Body of pancreas (tissue), 4 donors: ENCODE measurements at places on chromosomes 4 and X. TPM values are rescaled to one million over a fixed set of nuclear protein-coding genes. Genes with fewer than 3 reads are reported as not detected.

GRCh38 chr4:73345399-73345975, 58.6 kb upstream of the ALB start:
- H3K27ac ChIP-seq = no peak overlapping the region
- H3K4me1 ChIP-seq = peaks cover 37% of the 10 kb centered on the region
- H3K36me3 ChIP-seq = no peaks in the 10 kb centered on the region
- no peak overlapping the region for H3K4me3 ChIP-seq
- DNase-seq = no peak
- H3K27me3 ChIP-seq = no peaks in the 10 kb centered on the region

- no peak overlapping the region for H3K27ac ChIP-seq
- H3K36me3 ChIP-seq = no peaks in the 10 kb centered on the region
- H3K27me3 ChIP-seq = no peaks in the 10 kb centered on the region
- H3K4me1 ChIP-seq = no peaks in the 10 kb centered on the region
- no peak for DNase-seq
Observed at GRCh38 chrX:123171781-123172180, 12.3 kb upstream of the GRIA3 start.

DNA sequence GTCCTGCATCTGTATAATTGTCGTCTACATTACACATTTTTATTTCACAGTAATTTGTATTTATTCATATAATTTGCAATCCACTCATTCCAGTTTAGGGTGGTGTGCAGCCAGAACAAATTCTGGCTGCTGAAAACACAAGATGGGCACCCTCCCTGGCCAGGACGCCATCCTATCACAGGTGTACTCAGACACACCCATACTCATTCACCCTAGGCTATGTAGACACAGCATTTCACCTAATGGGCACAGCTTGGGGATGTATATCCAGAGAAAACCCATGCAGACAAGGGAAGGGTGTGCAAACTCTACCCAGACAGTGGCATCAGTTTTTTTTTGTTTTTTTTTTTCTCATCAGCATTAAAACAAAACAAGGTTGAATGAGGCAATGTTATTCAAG, 73.1 kb downstream of the HMGB2 start:
- no peak overlapping the region for H3K4me3 ChIP-seq
- no peak overlapping the region for H3K27ac ChIP-seq
- no peaks in the 10 kb centered on the region for H3K27me3 ChIP-seq
- no peaks in the 10 kb centered on the region for H3K36me3 ChIP-seq

- H3K27me3 ChIP-seq = no peaks in the 10 kb centered on the region
- no peak overlapping the region for H3K4me3 ChIP-seq
- no peaks in the 10 kb centered on the region for H3K36me3 ChIP-seq
- no peak overlapping the region for H3K27ac ChIP-seq
Observed at GRCh38 chr4:65918212-65918611, 247.9 kb upstream of the EPHA5 start.

DNA sequence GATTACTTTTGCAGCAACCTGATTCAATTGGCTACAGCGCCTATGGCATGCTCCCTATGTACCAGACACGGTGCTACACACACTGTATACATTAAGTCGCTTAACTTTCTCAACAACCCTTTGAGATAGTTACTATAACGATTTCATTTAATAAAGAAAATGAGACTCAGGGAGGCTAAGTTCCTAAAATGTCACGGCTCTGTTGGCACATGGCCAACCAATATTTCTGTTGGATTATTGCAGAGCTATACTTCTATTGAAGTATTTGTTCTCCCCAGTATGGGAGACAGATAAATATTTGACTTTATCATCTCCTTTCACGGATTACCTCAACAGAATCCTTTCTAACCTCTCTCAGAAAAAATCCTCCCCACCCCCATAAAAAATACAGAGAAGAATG, 25.3 kb downstream of the CLNK start:
- no peak overlapping the region for H3K27ac ChIP-seq
- H3K4me3 ChIP-seq = no peak overlapping the region
- no peaks in the 10 kb centered on the region for H3K27me3 ChIP-seq
- peaks cover 11% of the 10 kb centered on the region for H3K4me1 ChIP-seq

- no peaks in the 10 kb centered on the region for H3K4me1 ChIP-seq
- no peaks in the 10 kb centered on the region for H3K36me3 ChIP-seq
- DNase-seq = no peak
- H3K4me3 ChIP-seq = no peak overlapping the region
- no peaks in the 10 kb centered on the region for H3K27me3 ChIP-seq
Observed at GRCh38 chrX:11196476-11196875, 85.3 kb downstream of the HCCS start.

GRCh38 chr4:69859140-69859685, 732 bp downstream of the SULT1E1 start:
- no peak for DNase-seq
- no peaks in the 10 kb centered on the region for H3K27me3 ChIP-seq
- peaks cover 15% of the 10 kb centered on the region for H3K4me1 ChIP-seq
- H3K36me3 ChIP-seq = no peaks in the 10 kb centered on the region
- no peak overlapping the region for H3K4me3 ChIP-seq
- H3K27ac ChIP-seq = no peak overlapping the region

GRCh38 chrX:54798137-54798536, at the start of gene ITIH6:
Gene ITIH6, minus strand, starts transcription at chrX:54798255. Its CDS starts 45 bp downstream, at chrX:54798210.
- no peak within 1 kb of the TSS for H3K4me3 ChIP-seq
- H3K27ac ChIP-seq = no peak within 1 kb of the TSS
- DNase-seq = no peak
- no peaks in the 10 kb centered on the region for H3K36me3 ChIP-seq
- H3K27me3 ChIP-seq = no peaks in the 10 kb centered on the region

DNA sequence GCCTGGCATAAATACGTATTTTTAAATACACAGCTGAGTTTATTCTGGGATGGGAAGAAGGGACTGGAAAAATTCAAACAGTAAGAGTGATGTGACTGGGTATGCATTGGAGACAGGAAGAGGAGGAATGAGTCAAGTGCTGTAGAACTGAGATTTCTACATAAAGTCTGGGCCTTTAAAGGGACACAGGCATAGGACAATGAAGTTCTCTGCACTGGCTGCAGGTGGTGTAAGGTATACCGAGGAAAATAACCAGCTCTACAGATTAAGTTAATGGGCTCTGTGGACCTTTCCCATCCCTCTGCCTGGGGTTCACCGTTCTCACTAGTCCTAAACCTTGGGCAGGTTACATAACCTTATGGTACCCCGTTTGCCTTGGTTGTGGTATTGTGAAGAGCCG, 68.7 kb downstream of the DHX15 start:
- peaks cover 29% of the 10 kb centered on the region for H3K4me1 ChIP-seq
- no peak for DNase-seq
- H3K27me3 ChIP-seq = no peaks in the 10 kb centered on the region
- no peaks in the 10 kb centered on the region for H3K36me3 ChIP-seq

DNA sequence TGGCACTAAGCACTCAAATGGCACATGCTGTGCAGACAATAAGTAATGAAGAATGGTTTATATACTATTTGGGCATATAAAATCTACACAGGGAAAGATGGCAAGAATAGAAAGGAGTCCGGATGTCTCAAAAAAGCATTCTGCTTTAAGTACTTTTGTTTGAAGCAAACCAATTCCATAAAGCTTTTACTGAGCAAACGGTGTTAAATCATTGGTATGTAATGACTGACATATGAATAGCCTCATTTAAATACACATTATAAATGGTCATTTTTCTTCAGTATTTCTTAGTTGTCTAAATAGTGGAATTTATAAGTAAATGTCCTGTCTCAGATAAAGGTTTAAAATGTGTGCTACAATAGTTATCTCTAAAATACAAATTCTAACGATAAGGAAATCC, 6.0 kb downstream of the FBXO8 start:
- H3K36me3 ChIP-seq = no peaks in the 10 kb centered on the region
- H3K27me3 ChIP-seq = no peaks in the 10 kb centered on the region
- H3K27ac ChIP-seq = no peak overlapping the region
- no peak overlapping the region for H3K4me3 ChIP-seq
- H3K4me1 ChIP-seq = peaks cover 11% of the 10 kb centered on the region

GRCh38 chrX:10901290-10901633, 209.9 kb upstream of the HCCS start:
- no peak for DNase-seq
- H3K4me1 ChIP-seq = peaks cover 12% of the 10 kb centered on the region
- H3K36me3 ChIP-seq = no peaks in the 10 kb centered on the region
- H3K27ac ChIP-seq = no peak overlapping the region

- H3K36me3 ChIP-seq = peaks cover 13% of the 10 kb centered on the region
- H3K4me1 ChIP-seq = no peaks in the 10 kb centered on the region
- H3K27me3 ChIP-seq = no peaks in the 10 kb centered on the region
- no peak for DNase-seq
Observed at GRCh38 chr4:140659943-140660700, 91.4 kb upstream of the UCP1 start.

- peak; percentile 70 for DNase-seq
- no peaks in the 10 kb centered on the region for H3K27me3 ChIP-seq
- peak overlapping the region; percentile 98 for H3K27ac ChIP-seq
- H3K36me3 ChIP-seq = no peaks in the 10 kb centered on the region
Observed at GRCh38 chr4:145936142-145936996, 2.3 kb downstream of the ZNF827 start.

DNA sequence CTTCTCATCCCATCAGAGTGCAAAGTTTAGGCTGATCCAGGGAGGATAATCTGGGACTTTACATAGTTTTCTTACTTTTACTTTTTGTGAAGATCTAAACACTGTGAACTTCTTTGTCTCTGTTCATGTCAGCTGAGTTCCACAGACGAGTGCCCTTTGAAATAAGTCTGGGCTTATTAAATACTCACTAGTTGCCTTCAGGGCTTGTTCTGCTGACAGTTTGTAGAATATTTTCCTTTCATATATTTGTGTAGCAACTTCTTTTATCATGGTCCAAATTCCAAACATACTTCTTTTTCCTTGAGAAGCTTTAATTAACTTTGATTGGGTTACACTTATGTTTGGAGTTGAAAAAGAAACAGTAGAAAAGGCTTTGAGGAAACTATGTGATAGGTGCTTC, 109.6 kb downstream of the SH2D1A start:
- H3K4me3 ChIP-seq = no peak overlapping the region
- no peaks in the 10 kb centered on the region for H3K27me3 ChIP-seq
- H3K4me1 ChIP-seq = no peaks in the 10 kb centered on the region

DNA sequence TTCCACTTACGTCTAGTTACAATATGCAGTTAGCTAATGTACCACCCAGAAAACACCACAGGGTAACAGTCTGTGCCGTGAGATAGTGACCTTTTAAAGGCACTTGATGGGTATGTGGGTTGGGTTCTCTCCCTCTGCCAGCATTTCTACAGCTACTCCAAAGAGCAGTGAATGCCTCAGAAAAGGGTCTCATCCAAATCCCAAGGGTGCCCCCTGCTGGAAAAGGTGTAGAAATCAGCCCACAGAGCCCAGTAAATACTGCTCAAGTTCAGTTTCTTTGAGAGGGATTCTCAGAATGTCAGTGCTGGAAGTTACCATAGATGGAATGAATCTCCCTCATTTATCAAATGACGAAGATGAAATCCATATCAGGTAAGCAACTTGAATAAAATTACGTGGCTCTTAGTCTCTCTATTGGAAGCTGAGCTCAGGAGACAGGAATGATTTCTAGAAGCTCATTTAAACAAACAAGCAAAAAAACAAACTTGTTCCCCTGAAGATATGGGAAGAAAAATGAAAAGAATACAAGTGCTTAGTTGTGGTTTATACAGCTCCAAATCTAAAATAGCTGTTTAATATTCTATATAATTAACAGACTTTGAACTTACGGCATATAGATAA, 9.5 kb downstream of the RNF175 start:
- DNase-seq = peak; percentile 75
- H3K27ac ChIP-seq = no peak overlapping the region
- H3K36me3 ChIP-seq = no peaks in the 10 kb centered on the region
- no peaks in the 10 kb centered on the region for H3K4me1 ChIP-seq

GRCh38 chr4:83268491-83268890, 16.1 kb downstream of the COQ2 start:
- H3K27ac ChIP-seq = no peak overlapping the region
- H3K4me3 ChIP-seq = no peak overlapping the region
- H3K4me1 ChIP-seq = no peaks in the 10 kb centered on the region
- H3K36me3 ChIP-seq = no peaks in the 10 kb centered on the region
- no peaks in the 10 kb centered on the region for H3K27me3 ChIP-seq

DNA sequence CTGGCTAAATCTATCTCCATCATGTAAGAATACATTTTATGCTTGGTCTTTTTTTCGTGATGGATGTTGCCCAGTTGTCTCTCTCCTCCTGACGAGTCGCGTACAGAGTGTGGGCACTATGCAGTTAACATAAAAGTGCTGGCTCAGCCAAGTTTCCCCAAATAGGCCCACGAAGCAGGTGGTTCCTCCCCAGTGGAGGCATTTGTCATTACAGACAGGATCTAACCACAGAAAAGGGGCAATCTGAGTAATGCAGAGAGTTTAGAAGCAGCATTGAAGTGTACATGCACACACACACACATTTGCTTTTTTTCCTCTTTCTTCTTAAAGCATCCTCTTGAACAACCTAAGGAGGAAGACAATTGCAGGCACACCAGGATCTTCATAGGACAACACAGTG, 188.7 kb upstream of the VCX start:
- no peaks in the 10 kb centered on the region for H3K36me3 ChIP-seq
- no peak for DNase-seq
- H3K27ac ChIP-seq = no peak overlapping the region
- H3K27me3 ChIP-seq = no peaks in the 10 kb centered on the region
- H3K4me3 ChIP-seq = no peak overlapping the region

- H3K27me3 ChIP-seq = no peaks in the 10 kb centered on the region
- no peak overlapping the region for H3K27ac ChIP-seq
- H3K4me1 ChIP-seq = no peaks in the 10 kb centered on the region
- DNase-seq = no peak
- no peaks in the 10 kb centered on the region for H3K36me3 ChIP-seq
Observed at GRCh38 chrX:53362449-53362848, 60.0 kb downstream of the SMC1A start.

DNA sequence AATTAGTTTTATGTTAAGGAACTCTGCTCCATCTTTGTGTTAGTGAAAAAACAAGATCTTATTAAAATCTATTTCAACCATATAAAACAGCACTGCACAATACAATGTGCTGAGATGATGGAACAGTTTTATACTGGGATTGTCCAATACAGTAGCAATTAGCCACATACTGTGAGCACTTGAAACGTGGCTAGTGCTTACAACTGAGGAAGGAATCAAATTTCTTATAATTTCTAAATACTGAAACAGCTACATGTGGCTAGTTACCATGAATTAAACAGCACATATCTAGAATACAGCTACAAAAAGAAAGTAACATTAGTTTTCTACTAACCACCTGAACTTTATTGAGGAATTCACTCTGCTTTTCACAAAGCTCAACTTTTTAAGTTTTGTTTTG, 14.7 kb downstream of the NFXL1 start:
- H3K27ac ChIP-seq = no peak overlapping the region
- no peak for DNase-seq
- H3K36me3 ChIP-seq = peaks cover 20% of the 10 kb centered on the region
- no peaks in the 10 kb centered on the region for H3K4me1 ChIP-seq
- H3K27me3 ChIP-seq = no peaks in the 10 kb centered on the region

GRCh38 chrX:18895189-18895951, 88.5 kb downstream of the PHKA2 start:
- no peak overlapping the region for H3K27ac ChIP-seq
- no peak overlapping the region for H3K4me3 ChIP-seq
- DNase-seq = no peak
- no peaks in the 10 kb centered on the region for H3K36me3 ChIP-seq
- no peaks in the 10 kb centered on the region for H3K27me3 ChIP-seq

GRCh38 chr4:104493081-104493831, 1.4 kb downstream of the CXXC4 start:
- DNase-seq = no peak
- H3K36me3 ChIP-seq = no peaks in the 10 kb centered on the region
- H3K4me1 ChIP-seq = peaks cover 52% of the 10 kb centered on the region
- peak overlapping the region; percentile 18 for H3K27ac ChIP-seq
- no peaks in the 10 kb centered on the region for H3K27me3 ChIP-seq

- no peak for DNase-seq
- H3K27me3 ChIP-seq = no peaks in the 10 kb centered on the region
- H3K4me3 ChIP-seq = no peak overlapping the region
Observed at GRCh38 chr4:179095585-179096221, 1653.5 kb upstream of the AGA start.

The PABPC1L2B gene
- not detected for total RNA-seq

The MMRN1 gene
- 33.5 TPM for total RNA-seq

The POU3F4 gene
- not detected for total RNA-seq

The PDK3 gene
- total RNA-seq = 11.5 TPM

The SLC6A8 gene
- total RNA-seq = 11.7 TPM

The PNMA6F gene
- not detected for total RNA-seq

The FGFBP2 gene
- 4.0 TPM for total RNA-seq
